Left ventricle myocardium inferior (tissue), 1 donor: ENCODE measurements at places on chromosomes 7 and 10.

DNA sequence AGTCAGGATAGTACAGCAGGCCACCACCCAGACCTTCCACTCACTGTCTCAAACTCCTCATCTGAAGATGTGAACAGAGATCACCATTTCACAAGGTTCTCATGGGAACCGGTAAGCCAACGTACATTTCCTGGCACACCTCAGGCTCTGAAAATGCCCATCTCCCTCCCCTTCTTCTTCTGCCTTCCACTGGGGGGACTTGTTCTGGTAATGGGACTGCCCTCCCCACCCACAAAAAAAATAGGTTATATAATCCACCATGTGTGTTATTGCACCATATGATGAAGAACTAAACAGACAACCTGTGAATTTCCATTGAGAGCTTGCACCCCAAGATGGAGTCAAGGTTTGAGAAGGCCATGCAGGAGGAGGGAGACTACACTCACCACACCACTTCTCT lies 42.1 kb upstream of the IKZF1 start:
- DNase-seq = no peak
- no peak overlapping the region for H3K27ac ChIP-seq
- H3K4me3 ChIP-seq = no peak overlapping the region
- no peaks in the 10 kb centered on the region for H3K36me3 ChIP-seq

DNA sequence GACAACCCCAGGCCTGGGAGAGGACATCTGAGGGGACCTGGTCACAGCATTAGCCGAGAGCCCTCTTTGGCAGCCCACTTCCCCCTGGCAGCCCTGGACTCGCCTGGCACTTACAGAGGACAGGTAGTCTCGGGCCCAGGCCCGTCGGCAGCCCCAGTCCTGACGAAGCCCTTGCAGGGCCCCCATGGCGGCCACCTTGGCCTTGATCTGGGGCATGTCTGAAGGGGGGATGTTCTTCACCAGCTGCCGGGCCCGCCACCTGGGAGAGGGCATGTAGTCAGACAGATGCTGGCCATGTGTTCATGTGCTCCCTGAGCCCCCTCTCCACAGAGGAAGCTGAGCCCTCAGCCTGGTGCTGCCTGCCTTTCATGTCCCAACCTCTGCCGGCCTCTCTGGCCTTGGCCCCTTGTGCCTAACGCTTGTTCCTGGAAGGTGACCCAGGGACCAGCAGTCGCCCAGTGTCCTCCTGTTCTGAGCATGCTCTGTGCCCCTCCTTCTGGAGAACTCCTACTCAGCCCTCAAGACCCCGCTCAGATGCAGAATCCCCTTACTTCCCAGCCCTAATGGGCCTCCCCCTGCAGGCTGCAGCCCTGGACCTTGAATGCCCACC lies 13.9 kb downstream of the MYO1G start:
- DNase-seq = no peak
- no peak overlapping the region for H3K4me3 ChIP-seq
- H3K36me3 ChIP-seq = no peaks in the 10 kb centered on the region
- H3K27me3 ChIP-seq = peaks cover 24% of the 10 kb centered on the region
- H3K27ac ChIP-seq = no peak overlapping the region
- H3K4me1 ChIP-seq = peaks cover 12% of the 10 kb centered on the region

GRCh38 chr7:133349101-133349500 lies 96.2 kb downstream of the EXOC4 start:
- H3K27ac ChIP-seq = no peak overlapping the region
- H3K27me3 ChIP-seq = no peaks in the 10 kb centered on the region
- peaks cover 17% of the 10 kb centered on the region for H3K4me1 ChIP-seq

DNA sequence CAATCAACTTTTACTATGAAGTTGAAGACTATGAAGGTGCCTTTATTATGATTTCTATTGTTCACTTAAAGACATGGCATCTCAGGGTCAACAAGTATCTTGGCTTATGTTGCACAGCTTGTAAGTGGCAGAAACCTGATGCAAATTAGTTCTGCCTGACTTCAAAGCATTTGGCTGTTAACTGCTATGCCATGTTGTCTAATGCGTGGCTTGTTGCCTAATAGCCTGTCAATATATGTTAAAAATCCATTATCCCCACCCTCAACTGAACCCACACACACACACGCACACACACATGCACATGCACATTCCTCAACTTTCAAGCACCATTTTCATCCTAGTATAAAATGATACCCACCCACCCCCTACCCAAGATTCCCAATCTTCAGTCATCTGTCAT lies 217.1 kb downstream of the NRG3 start:
- no peak for DNase-seq
- H3K4me1 ChIP-seq = no peaks in the 10 kb centered on the region
- no peak overlapping the region for H3K4me3 ChIP-seq
- H3K36me3 ChIP-seq = no peaks in the 10 kb centered on the region
- H3K27ac ChIP-seq = no peak overlapping the region
- no peaks in the 10 kb centered on the region for H3K27me3 ChIP-seq

- no peaks in the 10 kb centered on the region for H3K36me3 ChIP-seq
- no peaks in the 10 kb centered on the region for H3K4me1 ChIP-seq
- H3K27me3 ChIP-seq = no peaks in the 10 kb centered on the region
- no peak overlapping the region for H3K27ac ChIP-seq
- DNase-seq = no peak
- H3K4me3 ChIP-seq = no peak overlapping the region
These were observed 3.3 kb downstream of the SLC26A3 start for GRCh38 chr7:107799647-107800264.

DNA sequence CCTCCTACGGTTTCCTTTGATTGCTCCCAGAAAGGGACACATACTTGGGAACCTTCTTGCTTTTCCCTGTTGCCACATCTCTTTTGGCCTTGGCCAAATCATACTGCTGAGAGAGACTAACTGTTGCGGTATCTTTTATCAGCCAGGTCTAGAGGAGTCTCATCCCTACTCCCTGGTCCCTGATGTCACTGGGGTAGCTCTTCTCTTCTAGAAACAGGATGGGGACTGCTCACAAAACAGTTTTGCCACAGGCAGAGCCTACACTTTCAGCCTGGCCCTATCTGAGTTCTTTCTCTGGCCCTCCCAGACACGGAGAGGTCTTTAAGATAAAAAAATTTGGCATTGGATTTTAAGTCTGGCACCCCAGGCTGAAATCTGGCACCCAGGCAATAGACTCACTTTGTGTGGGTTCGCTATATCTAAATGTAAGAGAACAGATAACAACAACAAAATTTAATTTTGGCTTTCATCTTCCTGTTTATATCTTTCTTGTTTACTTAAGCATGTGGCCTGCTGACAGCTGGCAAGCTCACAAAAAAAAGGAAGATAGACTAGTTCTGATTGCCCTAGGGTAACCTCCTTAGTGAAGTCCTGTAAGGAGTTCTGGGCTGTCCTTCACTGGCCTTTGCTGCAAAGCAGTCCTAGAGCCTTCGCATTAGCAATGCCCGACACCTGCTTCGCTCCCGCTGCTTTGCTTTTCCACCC lies 228.3 kb upstream of the NPVF start:
- no peak overlapping the region for H3K4me3 ChIP-seq
- peak; percentile 30 for DNase-seq
- H3K27ac ChIP-seq = peak overlapping the region; percentile 65
- peaks cover 33% of the 10 kb centered on the region for H3K4me1 ChIP-seq

DNA sequence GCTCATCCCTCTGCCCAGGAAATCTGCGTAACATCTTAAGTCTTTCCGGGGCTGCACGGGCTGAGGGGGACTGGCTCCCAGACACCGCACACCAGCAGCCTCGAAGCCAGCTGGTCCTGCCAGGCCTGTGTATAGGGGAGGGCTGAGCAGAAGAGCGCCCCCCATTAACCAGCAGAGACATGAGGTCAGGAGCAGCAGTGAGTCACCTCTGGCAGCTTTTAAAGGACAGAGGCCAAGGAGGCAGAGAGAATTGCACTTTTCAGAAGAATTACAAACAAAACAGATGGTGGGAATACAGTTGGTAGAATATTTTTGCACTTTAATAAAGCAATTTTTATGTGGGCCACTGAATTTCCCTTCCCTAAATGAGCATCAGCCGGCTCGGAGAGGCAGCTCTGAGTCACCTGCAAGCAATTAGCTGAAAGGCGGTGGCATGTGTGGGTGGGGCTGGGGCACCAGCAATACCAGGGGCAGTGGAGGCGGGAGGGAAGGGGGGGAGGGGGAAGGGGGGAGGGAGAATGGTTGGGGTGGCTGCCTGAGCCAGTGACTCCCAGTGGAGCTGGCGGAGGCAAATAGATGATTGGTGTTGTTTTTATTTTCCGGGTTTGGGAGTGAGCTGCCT lies 39.1 kb downstream of the GOLGA7B start:
- H3K4me3 ChIP-seq = no peak overlapping the region
- H3K27me3 ChIP-seq = no peaks in the 10 kb centered on the region
- H3K36me3 ChIP-seq = no peaks in the 10 kb centered on the region
- H3K27ac ChIP-seq = no peak overlapping the region
- no peak for DNase-seq
- peaks cover 7% of the 10 kb centered on the region for H3K4me1 ChIP-seq

GRCh38 chr10:102121739-102122372 lies 1.7 kb upstream of the LDB1 start:
- no peaks in the 10 kb centered on the region for H3K27me3 ChIP-seq
- peak overlapping the region; percentile 97 for H3K27ac ChIP-seq
- peaks cover 52% of the 10 kb centered on the region for H3K4me1 ChIP-seq

DNA sequence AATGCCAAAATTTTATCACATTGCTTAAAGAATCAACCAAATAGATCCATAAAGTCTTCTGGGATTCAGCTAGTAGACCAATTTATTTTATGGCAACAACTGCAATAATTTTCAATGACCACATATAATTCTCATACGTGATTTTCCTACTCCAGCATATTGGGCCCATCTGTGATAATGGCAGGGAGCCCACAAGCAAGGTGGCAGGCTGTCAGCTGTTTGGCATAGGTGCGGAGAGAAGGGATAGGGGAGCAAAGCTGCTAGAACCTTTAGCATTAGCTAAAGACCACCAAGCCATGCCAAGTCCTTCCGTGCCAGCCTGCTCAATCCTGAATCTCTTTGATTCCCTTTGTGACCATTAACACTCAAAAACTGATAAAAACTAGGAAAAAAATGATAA lies 721.2 kb downstream of the XPNPEP1 start:
- no peak for DNase-seq
- no peak overlapping the region for H3K4me3 ChIP-seq
- H3K36me3 ChIP-seq = no peaks in the 10 kb centered on the region
- H3K27ac ChIP-seq = no peak overlapping the region

DNA sequence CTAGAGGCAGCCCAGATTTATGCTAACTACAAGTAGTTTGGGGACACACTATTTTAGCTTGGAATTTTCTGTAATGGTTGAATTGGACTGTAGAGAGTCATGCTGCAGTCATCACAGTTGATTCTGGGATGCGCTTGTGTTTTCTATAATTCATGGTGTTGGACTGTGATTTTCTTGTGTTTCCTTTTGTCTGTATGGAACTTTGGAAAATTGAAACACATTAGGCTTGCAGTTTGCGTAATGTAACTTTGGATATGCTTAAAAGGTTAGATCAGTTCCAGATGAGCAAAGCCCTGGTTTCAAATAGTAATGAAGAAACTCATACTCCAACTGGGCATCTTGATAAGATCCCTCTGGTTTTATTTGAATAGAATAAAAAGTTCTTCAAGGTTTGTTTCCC lies 502.2 kb downstream of the ARL4A start:
- no peaks in the 10 kb centered on the region for H3K27me3 ChIP-seq
- no peak overlapping the region for H3K27ac ChIP-seq
- no peak for DNase-seq

DNA sequence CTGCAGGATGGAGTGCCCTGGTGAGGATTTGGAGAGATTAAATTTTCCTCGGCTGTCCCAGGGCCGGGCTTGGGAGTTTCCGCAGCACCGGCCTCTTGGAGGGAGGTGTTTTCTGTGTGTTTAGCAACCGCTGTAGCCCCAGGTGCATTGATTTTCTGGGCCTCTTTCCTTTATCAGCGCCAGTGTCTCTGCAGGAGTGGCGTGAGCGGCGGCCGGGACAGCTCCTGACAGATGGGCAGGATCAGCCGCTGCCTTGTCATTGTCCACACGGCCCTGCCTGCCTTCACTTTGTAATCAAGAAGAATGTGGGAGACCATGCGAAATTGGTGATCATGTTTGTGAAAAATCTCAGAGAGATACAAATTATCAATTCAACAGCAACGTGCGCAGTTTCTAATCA lies 32.4 kb downstream of the NKX6-2 start:
- H3K4me3 ChIP-seq = no peak overlapping the region
- no peak overlapping the region for H3K27ac ChIP-seq
- no peaks in the 10 kb centered on the region for H3K27me3 ChIP-seq
- no peak for DNase-seq

- H3K27ac ChIP-seq = no peak overlapping the region
- no peak for DNase-seq
- no peaks in the 10 kb centered on the region for H3K36me3 ChIP-seq
- H3K4me3 ChIP-seq = no peak overlapping the region
- H3K27me3 ChIP-seq = peaks cover 10% of the 10 kb centered on the region
These were observed 191.9 kb downstream of the ABCA13 start for GRCh38 chr7:48363174-48363573.

DNA sequence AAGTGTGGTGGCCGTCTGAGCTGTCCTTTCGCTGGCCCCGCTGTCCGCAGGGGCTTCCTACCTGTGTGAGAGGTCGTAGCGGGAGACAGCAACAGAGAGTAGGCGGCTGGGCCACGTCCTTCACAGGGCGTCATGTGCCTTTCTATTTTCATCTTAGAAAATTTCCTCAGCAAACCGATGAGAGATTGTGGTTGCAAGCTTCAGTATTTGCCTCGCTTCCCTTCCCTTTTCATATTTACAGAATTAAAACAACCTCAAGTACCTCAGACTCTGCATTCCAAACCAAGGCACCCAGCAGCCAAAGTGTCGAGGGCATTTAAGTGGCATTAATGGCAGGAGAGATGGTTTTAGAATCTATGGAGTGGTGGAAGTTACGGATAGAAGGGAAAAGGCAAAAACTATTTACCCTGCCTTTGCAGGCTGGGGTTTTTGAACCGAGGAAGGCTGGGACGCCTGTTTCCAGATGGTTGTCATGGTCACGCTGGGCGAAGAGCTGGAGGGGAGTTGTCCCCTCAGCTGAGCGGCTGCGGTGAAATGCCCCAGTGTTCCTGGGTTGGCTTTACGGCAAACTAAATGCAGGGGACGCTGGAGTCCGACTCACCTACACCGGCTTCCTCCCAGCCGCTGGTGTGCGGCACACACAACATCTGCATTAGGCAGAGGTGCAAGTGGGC lies 41.9 kb downstream of the WIPI2 start:
- H3K27ac ChIP-seq = peak overlapping the region; percentile 73
- H3K36me3 ChIP-seq = peaks cover 60% of the 10 kb centered on the region
- peaks cover 21% of the 10 kb centered on the region for H3K4me1 ChIP-seq

- peaks cover 44% of the 10 kb centered on the region for H3K27me3 ChIP-seq
- no peak overlapping the region for H3K4me3 ChIP-seq
- no peak overlapping the region for H3K27ac ChIP-seq
- no peaks in the 10 kb centered on the region for H3K36me3 ChIP-seq
These were observed 441.7 kb downstream of the TYW1 start for GRCh38 chr7:67438198-67438882.

GRCh38 chr7:83863906-83864305 lies 215.0 kb upstream of the SEMA3E start:
- H3K27ac ChIP-seq = no peak overlapping the region
- H3K27me3 ChIP-seq = no peaks in the 10 kb centered on the region
- DNase-seq = no peak
- no peaks in the 10 kb centered on the region for H3K4me1 ChIP-seq
